ENCODE measurements at places on chromosomes 6 and 20.

DNA sequence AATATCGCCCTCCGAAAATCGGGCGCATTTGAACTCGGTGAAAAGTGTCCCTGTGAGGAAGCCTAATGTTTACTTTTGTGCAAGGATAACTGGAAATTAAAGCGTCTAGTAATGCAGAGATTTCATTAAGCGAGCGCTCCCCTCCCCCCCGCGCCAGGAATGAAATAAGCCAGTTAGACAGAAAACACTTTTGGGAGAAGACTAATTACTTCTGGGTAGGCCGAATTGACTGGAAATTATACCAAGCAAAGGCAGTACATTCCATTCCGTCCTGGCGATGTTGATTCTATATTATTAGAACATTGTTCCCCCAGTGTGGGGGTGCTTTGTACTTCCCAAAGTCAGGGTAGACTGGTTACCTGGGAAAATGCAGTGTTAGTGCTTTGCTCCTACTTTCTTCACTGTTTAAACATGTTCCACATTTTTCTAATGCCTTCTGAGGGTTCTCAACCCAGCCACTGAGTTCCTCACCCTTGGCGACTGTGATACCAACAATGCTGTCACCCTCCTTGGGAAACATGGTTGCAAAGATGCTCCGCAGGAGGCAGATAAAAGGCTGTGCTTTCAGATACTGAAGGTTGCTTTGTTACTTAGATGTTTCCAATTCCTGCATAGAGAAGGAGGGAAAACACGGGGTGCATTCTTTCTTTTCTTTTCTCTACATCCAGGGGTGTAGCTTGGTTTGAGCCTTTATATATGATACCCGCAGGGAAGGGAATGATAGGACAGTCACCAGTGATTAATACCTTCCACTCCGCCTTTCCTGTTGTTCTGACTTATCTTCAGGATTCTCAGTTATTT lies 2.6 kb downstream of the GJA1 start:
- peak; percentile 74 for DNase-seq

GRCh38 chr6:149888659-149889058 lies 9.3 kb downstream of the RAET1E start:
- DNase-seq, result peak; percentile 34

DNA sequence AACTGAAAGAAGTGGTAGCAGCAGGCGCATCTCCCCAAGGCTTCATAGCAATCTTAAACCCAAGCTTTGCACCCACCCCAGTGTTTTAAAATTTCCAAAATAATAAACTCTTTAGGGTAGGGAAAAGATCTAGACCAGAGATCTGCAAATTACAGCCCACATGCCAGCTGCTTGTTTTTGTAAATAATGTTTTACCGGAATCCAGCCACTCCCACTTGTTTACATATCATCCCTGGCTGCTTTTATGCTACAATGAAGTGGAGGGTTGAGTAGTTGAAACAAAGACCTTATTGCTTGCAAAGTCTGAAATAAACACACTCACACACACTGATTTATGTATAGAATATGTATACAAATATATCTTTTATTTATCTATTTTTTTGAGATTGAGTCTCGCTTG lies 30.0 kb downstream of the SLX4IP start:
- DNase-seq, result no peak

GRCh38 chr6:84645563-84646266 lies 118.7 kb downstream of the TBX18 start:
- peak; percentile 78 for DNase-seq

- no peak for DNase-seq
Observed at GRCh38 chr20:19465536-19465935, 253.1 kb downstream of the SLC24A3 start.

DNA sequence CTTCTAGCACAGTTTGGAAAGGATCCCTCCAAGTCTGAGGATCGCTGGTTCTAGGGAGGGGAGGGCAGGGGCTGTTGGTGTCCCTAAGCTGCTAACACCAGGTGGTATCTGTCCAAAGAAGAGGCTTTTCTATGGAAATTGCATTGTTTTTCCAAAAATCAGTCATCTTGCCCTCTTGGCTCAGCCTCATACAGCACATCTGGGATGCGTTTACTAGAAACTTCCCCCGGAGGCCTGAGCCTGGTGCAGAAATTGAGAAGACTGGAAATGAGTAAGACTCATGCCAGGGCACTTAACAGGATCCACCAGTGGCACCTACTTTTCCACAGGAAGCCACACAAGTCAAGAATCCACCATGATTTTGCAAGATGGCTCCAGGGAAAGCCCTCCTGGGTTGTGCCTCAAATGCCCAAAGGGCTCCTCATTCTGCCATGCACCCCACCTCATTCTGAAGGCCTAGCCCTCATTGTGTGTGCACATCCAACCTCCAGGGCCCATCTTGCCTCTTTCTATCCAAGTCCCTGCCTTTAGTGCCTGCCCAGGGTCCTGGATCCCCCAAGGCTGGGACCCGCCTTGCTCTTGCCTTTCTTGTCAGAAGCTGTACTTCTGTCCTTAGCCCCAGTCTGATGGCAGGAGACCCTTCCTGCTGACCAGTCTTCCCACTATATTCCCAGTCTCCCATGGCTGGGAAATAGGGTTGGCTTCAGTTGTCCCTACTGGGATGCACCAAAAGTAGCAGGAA lies 97.6 kb downstream of the MRPL14 start:
- peak; percentile 57 for DNase-seq

DNA sequence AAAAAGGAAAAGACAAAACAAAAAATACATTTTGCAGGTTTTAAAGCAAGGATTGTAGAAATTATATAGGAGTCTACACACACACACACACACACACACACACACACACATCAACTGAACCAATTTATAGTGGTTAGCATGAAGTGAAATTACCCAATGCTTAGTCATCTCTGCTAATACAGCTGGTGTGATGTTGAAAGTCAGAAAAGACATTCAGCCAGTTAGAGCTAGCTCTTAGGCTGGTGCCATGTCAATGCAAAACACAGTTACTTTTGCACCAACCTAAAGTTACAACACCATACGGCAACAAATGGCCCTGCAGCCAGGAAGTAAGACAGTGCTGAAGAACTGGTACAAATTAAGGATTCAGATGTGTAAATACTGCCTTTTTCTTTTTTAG lies 15.2 kb downstream of the FAM210B start:
- peak; percentile 91 for DNase-seq

DNA sequence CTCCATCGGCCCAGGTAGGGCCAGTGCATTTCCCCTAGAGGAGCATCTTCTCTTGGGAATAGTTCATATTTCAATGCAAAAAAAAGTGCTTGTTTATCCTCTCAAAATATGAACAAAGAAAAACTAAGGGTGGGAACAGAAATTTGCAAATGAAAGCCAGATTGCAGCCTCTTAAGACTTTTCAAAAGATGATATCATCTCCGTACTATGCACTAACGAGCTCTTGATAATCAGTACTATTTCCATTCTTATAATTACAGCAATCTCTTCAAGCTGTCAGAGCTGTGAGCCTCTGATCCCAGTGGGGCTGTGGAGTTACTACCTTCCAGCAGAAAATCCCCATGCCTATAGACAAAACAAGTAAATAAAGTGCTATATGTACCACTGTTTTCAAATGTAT lies 77.1 kb downstream of the SOD2 start:
- DNase-seq, result no peak

DNA sequence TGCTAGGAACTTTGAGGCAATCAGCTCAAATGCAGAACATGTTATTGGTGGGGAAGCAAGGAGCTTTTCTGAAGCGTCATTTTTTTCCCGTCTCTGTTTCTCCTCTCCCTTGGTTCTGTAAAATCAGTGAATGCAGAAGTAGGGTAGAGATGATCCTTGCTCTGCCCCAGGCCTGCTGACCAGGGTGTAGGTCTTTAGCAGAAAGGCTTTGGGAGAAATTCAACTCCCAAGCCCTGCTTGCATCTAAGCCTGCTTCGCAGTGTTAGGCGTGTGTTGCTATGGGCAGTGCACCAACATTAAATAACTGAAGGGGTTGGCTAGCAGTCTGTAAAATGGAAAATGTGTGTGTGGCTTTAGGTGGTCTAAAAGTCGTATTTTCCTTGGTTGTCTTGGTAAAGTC lies 45.9 kb downstream of the SASH1 start:
- no peak for DNase-seq

DNA sequence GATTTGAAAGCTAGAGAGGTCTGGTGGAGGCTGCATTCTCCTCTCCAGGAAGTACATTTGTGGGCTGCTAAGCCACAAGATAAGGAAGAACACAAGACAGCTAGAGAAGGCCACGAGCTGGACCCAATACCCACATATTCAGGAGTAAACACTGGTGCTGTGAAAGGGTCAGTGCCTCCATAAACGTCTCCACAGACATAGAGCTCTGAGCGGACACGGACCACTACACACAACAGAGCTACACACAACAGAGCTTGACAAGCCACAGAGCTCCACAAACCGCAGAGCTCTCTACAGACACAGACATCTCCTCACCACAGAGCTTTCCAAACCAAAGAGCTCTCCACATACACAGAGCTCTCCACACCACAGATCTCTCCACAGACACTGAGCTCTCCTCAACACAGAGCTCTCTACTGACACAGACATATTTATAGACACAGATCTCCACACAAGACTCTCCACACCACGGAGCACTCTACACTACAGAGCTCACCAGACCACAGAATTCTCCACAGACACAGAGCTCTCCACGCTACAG lies 51.9 kb downstream of the ERMARD start:
- DNase-seq, result no peak

GRCh38 chr6:15033850-15034203 lies 212.0 kb upstream of the JARID2 start:
- DNase-seq, result no peak

GRCh38 chr20:45095805-45096238 lies 5.1 kb downstream of the KCNS1 start:
- DNase-seq, result peak; percentile 75

GRCh38 chr20:25341716-25342680 lies 48.6 kb downstream of the ABHD12 start:
- DNase-seq, result peak; percentile 62

GRCh38 chr20:5788385-5788895 lies 38.2 kb downstream of the SHLD1 start:
- peak; percentile 78 for DNase-seq

DNA sequence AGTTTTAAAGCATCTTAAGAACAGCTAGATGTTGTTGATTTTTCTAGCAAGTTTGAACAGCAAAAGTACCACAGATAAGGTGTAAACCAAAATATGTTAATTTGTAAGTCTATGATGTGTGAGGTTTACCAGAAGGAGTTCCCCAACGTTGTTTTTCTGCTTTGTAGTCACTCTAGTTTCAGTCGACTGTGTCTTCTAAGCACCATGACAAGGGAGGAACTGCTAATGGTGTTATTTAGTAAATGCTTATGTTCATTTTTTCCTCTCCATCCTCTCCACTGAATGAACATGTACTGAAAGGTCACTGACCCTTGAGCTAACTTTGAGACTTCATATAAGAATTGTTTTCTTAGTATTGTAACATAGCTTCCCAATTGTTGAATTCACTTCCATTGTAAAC lies 3.0 kb downstream of the ENPP3 start:
- DNase-seq, result no peak

GRCh38 chr6:29976588-29977424 lies 34.5 kb downstream of the HLA-A start:
- DNase-seq, result peak; percentile 80

DNA sequence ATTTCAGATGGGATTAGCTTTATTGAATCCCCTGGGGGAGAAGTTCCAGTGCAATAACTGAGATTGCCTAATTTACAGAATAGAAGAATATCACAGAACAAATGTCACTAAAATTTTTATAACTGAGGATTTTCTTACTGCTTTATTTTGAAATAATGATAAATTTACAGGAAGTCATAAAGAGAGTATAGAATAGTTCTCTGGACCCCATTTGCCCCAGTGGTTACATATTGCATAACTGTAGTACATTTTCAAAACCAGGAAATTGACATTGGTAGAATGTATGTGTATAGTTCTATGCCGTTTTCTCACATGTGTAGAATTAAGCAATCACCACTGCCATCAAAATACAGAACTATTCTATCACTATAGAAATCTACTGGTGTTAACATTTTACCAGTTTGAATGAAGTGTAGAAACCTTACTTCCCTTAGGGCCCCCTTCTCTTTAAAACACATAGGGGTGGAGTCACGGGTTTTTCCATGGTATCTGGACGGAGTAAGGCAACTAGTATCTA lies 18.3 kb downstream of the KIF6 start:
- no peak for DNase-seq

DNA sequence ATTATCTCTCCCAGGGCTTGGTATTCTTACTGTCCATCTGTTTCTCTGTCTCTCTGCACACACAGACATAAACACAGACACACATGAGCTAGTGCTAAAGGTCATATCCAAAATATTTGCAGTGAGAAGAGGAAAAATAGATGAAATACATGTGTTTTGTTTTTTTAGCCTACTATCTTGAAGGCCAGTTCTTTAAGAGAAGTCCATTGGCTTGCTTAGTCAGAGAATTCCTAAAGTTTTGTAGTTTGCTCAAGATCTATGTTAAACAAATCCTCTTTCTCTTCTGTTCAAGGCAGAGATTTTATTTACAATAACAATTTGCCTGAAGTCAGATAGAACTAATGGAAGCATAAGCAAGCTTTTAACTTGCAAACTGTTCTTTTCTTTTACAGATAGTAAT lies 120.0 kb upstream of the AKIRIN2 start:
- no peak for DNase-seq

All from EL (cell line).